ENCODE measurements at places on chromosomes 2 and 18.

- DNase-seq: no peak
Observed at GRCh38 chr2:191190435-191190834, 39.6 kb upstream of the STAT4 start.

DNA sequence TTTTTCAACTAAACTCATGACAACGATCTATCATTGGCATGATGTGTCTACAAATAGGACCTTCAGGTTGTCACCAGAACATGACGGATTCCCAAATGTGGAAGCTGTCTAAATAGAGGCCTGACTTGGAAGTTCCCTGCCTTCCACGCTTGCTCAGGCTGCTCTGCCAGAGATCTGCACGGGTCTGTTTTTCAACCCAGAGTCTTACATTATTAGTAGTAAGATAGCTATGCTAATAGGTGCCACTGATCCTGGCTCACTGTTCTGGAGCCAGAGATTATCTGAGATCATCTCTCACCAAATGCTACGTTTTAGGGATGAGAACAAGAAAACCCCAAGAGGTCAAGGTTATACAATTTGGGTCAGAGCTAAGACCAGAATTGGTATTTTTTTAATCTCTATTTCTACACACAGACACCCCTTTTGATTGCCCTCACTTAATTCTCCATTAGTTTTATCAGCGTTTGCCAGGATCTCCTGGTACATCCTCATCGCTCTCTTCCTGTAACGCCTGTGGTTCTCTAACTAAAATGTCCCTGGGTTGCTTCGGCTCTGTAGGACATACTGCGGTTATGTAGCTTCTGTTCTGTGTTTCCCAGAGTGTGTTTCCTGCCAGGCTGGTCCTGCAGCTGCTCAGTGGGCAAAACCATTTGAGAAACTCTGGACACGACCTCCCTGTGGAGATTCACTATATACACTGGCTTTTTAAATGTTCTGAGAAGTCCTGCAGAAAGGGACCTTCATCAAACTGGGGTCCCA, 5.7 kb downstream of the CDC42EP3 start:
- DNase-seq: no peak

GRCh38 chr18:36465970-36466369, 168.5 kb downstream of the FHOD3 start:
- DNase-seq: no peak

DNA sequence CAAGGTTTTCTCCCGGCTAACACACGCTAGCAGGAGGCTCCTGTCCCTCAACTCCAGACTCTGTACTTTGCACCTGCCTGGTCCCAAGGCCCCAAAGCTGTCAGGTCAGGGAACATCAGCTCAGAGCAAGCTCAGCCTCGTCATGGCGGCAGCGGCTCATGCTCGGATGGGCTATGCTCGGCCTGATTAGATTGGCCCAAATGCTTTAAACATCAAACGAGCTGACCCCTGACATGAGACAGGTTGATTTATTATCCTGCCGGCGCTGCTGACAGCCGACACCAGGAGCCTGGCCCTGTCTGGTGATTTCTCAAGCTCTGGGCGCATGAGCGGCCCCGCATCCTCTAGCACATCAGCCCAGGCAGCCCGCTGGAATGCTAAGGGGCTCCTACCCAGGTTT, 436.4 kb downstream of the EIPR1 start:
- no peak for DNase-seq

DNA sequence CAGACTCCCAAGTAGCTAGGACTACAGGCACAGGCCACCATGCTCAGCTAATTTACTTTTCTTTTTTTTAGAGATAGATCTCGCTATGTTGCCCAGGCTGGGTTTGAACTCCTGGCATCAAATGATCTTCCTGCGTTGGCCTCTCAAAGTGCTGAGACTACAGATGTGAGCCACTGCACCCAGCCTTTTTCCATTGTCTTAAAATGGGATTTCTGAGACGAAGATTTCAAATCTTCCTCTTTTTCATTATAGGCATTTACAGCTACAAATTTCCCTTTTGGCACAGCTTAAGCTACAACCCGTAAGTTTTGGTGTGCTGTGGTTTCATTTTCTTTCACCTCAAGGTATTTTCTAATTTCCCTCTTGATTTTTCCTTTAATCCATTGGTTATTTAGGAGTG, 8.6 kb downstream of the GNLY start:
- DNase-seq: no peak

- no peak for DNase-seq
Observed at GRCh38 chr2:40344364-40344763, 107.5 kb downstream of the SLC8A1 start.

GRCh38 chr2:120793682-120794403, 58.2 kb downstream of the GLI2 start:
- DNase-seq: peak; percentile 24

GRCh38 chr18:76490033-76490432, 5.0 kb downstream of the ZNF516 start:
- DNase-seq: no peak

DNA sequence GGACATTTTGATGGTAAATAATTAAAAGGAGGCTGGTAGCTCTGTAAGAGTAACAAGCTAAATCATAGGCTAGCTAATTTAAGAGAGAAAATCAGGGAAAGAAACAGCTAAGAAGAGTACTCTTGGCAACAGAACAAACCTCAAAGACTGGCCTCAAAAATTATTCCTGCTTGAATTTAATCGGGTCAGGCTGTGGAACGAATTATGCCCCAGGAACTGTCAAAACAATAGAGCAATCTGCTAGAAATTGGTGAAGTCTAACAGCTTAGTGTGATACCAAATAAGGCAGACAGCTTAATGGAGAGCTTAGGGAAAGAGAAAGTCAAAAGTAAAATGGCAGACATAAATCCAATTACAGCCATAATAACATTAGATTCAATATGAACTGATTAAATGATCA, 215.7 kb downstream of the MREG start:
- DNase-seq: peak; percentile 61

DNA sequence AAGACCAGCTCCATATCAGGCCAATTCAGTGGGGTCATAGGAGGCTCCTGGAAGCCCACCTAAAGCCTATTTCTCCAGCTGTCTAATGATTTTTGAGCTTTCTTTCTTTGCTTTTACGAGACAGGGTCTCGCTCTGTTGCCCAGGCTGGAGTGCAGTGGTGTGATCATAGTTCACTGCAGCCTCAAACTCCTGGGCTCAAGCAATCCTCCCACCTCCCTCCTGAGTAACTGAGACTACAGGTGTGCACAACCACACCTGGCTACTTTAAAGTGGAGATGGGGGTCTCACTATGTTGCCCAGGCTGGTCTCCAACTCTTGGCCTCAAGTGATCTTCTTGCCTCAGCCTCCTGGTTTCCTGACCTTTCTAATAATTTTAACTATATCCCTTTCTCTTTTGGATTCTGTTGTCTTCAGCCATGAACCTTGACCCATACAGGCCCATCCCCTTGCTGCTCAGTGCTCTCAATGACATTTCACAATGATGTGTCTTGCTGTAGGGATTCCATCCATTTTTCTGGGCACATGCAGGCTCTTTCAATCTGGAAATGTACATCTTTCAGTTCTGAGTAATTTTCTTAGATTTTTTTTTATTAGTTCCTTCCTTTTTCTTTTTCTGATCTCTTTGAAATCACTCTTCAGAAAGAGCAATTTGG, 29.7 kb downstream of the GNLY start:
- no peak for DNase-seq

DNA sequence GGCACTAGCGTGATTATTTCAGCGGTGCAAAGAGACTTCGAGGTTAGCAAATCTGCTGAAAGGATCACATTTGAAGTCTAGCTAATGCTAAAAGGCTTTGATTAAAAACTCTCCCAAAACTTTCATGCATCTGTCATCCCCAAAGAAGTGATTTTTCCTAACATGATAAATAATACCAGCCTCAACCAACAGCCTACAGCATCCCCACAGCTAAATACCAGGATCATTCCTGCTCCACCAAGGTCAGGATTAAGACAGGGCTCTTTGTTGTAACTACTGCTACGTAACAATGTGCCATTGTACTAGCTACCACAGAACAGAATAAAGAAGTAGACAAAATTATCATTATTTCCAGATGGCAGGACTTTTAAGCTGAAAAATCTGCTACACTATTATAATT, 1.6 kb downstream of the OR6B3 start:
- no peak for DNase-seq

DNA sequence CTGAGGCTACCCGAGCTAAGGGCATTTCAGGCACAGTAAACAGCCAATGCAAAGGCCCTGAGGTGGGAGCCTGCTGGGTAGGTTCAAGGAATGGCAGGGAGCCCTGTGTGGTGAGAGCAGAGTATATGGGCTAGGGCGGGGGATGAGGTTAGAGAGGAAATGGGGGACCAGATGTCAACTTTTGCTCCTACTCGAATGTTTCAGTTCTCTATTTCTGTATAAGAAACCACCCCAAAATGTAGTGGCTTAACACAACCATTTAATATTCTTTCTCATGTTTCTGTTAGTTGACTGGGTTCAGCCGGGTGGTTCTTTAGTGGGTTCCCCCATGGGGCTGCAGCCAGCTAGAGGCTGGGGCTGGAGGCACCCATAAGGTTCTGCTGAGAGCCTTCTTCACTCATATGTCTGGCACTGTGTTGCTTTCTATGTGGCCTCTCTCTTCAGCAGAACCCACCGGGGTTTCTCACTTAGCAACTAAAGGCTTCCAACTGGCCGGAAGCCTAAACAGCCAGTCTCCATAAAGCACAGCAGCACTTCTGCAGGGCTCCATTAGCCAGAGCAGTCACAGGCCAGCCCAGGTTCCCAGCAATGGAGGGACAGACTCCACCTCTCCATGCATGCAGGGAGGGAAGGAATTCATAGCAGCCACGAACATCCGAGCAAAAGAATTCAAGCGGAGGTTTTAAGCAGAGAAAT, 5.6 kb upstream of the ATOH8 start:
- DNase-seq: no peak

GRCh38 chr18:63181706-63182309, 137.8 kb downstream of the BCL2 start:
- DNase-seq: no peak

- no peak for DNase-seq
Observed at GRCh38 chr18:74709452-74709851, 111.8 kb downstream of the ZNF407 start.

DNA sequence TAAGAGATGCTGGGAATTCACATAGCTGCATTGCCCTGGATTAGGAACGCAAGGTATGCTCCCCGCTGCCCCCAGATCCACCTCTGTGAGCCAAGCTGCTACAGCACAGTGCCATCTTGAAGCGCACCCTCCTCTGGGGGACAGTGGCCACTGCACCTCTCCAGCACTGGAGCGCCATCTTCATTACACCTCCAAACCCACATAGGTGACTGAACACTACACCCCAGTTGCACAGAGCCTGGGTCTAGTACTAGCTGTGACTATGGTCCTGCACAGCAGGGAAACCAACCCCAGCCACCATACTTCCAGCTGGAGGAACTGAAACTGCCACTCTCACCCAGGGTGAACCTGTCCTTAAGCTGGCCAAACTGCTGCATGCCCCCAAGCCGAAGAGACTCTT, 84.6 kb downstream of the TMEM237 start:
- DNase-seq: no peak

DNA sequence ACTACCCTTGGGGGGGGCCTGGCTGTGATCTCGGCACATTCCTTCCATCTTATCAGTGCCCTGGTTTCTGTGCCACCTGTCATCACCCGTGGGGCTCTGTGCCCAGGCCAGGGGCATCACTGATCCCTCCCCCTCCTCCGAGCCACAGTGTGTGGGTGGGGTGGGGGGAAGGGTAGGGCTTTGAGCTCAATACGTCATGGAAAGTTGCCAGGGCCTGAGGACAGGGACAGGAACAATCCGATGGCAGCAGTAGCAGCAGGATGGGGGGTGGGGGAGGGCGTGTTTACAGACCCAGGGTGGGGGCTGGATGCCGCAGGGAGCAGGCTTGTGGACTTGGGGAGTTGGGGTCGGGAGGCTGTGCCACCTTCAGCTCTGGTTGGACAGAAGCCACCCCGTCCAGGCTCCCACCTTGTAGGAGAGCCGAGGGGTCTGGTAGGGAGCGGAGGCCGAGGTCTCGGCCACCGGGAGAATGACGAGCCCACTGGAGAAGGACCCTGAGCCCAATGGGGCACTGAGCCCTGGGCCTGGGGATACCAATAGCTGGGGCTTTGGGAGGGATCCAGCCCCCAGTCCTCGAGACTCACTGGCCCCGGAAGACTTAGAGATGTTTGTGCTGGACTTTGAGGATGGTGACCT, 3.5 kb downstream of the SLC4A3 start:
- DNase-seq: no peak

DNA sequence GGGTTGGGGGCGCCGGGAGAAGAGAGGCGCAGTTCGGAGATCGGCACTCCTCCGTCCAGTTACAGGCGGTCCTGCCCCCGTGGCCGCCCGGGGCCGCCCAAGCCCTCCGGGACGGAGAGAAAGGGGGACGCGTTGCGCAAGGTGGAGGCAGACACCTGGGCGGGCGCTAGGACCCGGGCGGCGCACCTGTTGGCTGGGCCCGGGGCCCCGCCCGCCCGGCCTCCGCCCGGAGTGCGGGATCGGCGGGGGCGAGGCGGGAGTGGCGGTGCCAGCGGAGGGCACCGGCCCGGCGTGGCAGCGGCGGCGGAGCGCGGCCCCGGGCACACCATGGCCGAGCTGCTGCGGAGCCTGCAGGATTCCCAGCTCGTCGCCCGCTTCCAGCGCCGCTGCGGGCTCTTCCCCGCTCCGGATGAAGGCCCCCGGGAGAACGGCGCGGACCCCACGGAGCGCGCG, at the start of gene SGPP2:
Gene SGPP2, plus strand, starts transcription at position 268 of the 453 bp plus-strand sequence. Its CDS starts 60 bp downstream, at position 328.
- no peak for DNase-seq

DNA sequence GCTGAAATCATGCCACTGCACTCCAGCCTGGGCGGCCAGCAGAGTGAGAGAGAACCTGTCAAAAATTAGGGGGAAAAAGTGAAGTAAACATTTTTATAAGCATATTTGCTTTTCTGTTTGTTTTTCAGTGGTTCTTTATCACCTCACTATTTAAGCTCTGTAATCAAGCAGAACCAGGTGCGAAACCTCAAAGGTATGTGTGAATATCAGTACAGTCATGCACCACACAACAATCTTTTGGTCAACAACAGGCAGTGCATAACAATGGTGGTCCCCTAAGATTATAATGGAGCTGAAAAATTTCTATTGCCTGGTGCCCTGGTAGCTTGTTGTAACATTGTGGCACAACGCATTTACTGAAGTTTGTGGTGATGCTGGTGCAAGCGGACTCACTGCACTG, 167.4 kb upstream of the STON1 start:
- no peak for DNase-seq

Measured in M059J (cell line).